ENCODE measurements at places on chromosomes 16 and 17. TPM values are rescaled to one million over a fixed set of nuclear protein-coding genes. Genes with fewer than 3 reads are reported as not detected.

PHOSPHO1 gene
- total RNA-seq, result 0.40 TPM

SMPD3 gene
- 0.07 TPM for total RNA-seq

TAC4 gene
- not detected for total RNA-seq

TEX19 gene
- total RNA-seq, result not detected

NPIPB2 gene
- 7.3 TPM for total RNA-seq

CCL16 gene
- not detected for total RNA-seq

GPR142 gene
- total RNA-seq, result 0.26 TPM

SLC5A2 gene
- total RNA-seq, result 0.07 TPM

HOXB13 gene
- total RNA-seq, result not detected

RAB26 gene
- 1.2 TPM for total RNA-seq

SEC14L1 gene
- total RNA-seq, result 56.6 TPM

MT1F gene
- total RNA-seq, result not detected

CCL4 gene
- total RNA-seq, result not detected

ITGAL gene
- total RNA-seq, result 0.17 TPM

CDRT15 gene
- total RNA-seq, result not detected

PPP1R1B gene
- total RNA-seq, result 0.91 TPM

FSCN2 gene
- 11.0 TPM for total RNA-seq

MYH13 gene
- total RNA-seq, result not detected

SOST gene
- total RNA-seq, result 8.8 TPM

KRT39 gene
- not detected for total RNA-seq

Measured in smooth muscle cell of the pulmonary artery (primary cell).